ENCODE measurements at places on chromosomes 2 and 18.

DNA sequence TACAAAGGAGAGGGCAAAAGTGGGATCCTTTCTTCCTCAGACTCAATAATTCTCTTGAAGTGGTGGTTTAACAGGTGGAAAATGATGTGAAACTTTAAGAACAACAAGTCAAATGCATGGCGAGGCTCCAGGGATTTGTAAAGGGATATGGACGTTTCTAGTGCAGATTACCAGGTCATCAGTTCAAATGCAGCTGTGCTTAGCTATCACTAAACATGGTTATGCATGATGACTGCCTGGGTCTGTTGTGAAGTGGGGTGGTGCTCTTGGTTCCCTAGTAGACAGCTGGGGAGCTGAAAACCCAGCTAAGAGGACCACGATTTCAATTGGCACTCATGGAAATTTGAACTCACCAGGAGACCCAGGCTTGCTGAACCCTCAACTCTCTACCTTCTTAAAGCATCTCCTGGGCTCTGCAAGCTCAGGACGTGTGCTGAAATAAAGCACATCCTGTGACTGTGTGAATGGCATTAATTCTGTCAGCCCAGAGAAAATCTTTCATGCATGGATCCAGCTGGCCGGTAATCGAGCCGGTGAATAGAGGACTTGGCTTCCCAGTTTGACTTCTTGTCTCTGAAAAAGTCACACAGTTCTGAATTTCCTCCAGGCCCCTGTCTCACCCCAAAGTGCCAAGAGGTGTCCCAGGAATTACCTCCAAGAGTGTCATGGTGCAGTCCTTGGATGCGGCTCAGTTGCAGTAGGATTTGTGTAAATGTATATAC lies 146.1 kb downstream of the MTX2 start:
- no peak for DNase-seq

DNA sequence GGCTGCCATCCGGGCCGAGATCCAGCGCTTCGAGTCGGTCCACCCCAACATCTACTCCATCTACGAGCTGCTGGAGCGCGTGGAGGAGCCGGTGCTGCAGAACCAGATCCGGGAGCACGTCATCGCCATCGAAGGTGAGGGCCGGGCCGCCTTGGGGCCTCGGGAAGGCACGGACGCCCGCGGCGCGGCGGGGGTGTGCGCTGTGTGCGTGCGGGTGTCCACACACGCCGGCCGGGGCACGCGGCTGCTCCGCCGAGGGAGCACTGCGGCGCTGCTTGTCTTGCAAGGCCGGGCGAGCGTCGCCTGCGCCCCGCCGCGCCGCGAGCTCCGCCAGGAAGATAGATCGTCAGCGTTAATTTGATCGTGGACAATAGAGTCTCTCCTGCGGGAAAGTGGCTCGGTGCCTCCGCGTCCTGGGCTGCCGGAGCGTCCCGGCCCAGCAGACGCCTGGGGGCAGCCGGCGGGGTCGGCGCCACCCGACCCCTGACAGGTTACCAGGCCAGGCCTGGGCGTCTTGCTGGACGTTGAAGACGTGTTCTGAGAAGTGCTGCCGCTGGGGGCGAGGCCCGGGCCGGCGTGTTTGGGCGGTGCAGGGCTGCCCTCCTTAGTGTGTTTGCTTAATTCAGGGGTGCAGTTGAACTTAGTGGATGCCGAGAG lies 1.0 kb downstream of the AGAP1 start:
- no peak for DNase-seq

DNA sequence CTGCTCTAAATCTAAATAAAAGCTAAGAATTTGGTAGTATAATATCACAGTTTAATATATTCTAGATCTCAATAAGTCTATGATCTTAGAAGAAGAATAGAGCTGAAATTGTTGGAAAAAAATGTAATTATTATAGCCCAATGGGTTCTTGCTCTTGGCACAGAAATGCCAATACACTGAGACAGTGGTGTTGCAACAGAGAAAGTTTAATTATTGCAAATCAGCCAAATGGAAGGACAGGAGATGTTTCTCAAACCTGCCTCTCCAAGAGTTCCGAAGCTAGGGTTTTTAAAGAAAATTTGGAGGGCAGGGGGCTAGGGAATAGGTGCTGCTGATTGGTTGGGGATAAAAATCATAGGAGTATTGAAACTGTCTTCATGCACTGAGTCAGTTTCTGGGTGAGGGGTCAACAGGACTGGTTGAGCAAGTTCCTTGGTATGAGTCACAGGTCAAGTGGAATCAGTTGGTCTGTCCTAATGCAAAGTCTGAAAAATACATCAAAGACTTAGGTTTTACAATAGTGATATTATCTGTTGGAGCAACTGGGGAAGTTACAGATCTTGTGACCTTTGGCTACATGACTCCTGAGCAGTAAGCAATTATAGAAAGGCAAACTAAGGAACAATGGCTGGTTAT lies 228.6 kb downstream of the CD226 start:
- DNase-seq = no peak

- DNase-seq = no peak
These were observed 168.9 kb downstream of the CDH7 start for GRCh38 chr18:65919663-65920062.

DNA sequence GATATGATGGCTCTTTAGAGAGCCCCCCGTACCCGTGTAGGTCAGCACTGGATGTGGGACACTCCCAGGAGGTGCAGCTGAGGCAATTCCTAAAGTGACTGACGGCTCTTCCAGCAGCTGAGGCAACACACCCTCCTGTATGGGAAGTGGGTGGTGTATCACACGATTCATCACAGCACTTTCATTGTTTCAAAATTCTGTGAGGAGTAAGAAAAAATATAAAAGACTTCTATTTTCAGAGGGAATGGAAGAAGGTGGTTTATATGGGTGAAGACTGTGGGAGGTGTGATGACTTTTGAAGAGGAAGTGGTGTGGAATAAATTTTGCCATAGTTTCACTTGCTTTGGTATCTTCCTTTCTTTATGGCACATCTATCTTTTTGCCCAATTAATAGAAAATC lies 22.3 kb downstream of the QPCT start:
- no peak for DNase-seq

- no peak for DNase-seq
These were observed 15.5 kb upstream of the MSH6 start for GRCh38 chr2:47767497-47767844.

- no peak for DNase-seq
These were observed 43.5 kb downstream of the ATP8B1 start for GRCh38 chr18:57759650-57760049.

- no peak for DNase-seq
These were observed 124.5 kb downstream of the VAPA start for GRCh38 chr18:10038268-10038667.
